ENCODE measurements at places on chromosomes 6 and 20. TPM values are rescaled to one million over a fixed set of nuclear protein-coding genes. Genes with fewer than 3 reads are reported as not detected.

GRCh38 chr6:143585241-143585640 is 73.7 kb upstream of the FUCA2 start:
- DNase-seq = no peak

DNA sequence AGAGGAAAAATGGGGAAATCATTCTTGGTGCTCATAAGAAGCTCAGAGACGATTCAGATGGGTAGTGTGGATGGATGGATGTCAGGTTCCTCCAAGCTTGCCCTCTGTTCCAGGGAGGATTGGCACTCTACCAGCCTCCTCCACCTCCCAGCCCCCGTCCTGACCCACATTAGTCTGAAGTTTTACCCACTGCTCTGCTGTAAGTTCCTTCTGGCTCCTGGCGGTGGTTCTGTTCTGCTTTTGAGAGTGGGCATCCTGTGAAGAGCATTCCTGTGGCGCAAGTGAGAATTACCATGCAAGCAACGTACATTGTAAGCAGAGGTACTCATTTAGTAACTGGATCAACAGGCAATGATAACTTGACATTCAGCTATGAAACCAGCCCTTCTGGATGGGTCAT is 103.4 kb downstream of the SYNDIG1 start:
- no peak for DNase-seq

GRCh38 chr6:84522135-84522549 is 242.3 kb downstream of the TBX18 start:
- DNase-seq = no peak

GRCh38 chr20:25025986-25026605 is 31.8 kb downstream of the ACSS1 start:
- no peak for DNase-seq

- DNase-seq = peak; percentile 61
These were observed 16.5 kb downstream of the REPS1 start for GRCh38 chr6:138971601-138972000.

DNA sequence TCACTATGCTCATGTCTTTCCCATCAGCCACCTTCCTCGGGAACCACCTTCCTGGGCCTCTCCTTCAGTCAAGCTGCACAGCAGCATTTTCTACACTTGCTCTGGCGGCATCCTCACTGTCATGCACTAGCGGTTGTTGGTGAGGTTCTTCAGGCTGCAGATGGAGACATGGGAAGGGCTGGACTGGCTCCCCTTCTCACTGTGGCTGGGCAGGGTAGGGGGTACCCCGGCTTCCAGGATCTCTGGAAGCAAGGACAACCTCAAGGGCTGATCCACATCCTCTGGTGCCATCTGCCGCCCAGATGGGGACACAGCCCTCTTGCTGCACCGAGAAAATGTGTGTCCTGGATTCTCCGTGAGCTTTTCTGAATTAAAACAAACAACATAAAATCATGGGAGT is 180.1 kb upstream of the RNF24 start:
- peak; percentile 78 for DNase-seq

DNA sequence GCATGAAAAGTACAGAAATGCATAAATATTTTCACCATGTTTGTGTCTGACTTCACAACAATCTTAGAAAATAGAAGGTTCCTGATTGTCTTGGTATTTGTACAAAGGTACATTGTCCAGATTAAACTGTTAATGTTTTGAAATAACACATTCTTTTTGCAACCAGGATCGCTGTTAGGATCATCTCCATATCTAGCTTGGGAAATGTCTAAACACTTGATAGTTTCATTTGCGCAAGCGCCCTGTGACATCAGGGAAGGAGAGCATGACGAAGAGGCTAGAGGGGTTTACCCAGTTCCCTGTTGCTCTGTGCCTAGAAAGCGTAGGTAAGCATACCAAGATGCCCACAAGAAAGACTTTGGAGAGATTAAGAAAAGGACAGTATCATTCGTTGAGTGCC is 19.4 kb downstream of the ALDH8A1 start:
- no peak for DNase-seq

GRCh38 chr6:157034436-157035230 is 257.5 kb downstream of the ARID1B start:
- peak; percentile 73 for DNase-seq

GRCh38 chr6:27617700-27618689 is 145.1 kb upstream of the ZNF184 start:
- DNase-seq = peak; percentile 15

DNA sequence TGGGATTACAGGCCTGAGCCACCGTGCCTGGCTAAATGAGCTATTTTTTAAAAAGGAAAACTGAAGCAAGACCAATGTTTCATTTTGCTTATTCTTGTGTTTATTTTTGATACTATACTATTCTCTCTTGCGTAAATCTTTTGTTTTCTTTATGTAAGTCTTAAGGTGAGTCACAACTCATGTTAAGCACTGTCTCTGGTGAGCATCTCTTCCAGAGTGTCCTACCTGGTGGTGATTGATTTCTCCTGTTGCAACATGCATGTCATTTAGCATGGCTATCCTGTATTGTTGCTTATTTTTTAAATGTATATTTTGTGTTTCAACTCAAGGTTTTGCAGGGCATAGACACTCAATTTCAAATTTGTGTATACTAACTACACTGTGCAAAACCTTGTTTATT is 336.0 kb downstream of the RFPL4B start:
- no peak for DNase-seq

DNA sequence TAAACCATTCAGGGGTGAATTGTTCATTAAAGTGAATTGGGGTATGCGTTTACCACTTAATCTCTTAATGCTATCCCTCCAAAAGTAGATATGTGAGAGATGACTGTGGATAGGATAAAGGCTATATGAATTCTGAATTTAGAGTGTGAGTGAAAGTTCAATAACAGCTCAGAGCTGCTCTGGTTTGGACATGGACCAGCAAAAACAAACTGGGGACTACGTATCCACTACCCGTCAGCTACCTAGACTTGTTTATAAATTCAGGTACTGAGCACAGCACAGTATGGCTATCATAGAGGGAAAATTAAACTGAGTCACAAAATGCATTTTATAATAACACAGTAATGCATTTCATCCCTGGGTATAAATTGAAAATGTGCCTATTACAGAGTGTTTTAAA is 44.4 kb downstream of the HDDC2 start:
- no peak for DNase-seq

DNA sequence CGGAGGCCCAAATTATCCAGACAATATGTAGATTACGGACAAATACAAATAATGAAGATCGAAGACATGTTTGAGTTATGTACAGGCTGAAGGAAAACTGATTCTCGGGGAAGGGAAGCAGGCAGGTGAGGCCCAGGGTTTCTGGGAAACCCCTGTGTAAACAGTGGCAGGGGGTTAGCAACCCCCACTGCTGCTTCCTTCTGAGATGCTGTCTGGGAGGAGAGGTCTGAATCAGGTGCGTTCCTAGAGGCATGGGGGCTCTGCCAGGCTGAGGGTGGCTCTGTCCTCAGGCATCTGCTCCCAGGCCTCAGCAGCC is 7.2 kb upstream of the MDGA1 start:
- no peak for DNase-seq

DNA sequence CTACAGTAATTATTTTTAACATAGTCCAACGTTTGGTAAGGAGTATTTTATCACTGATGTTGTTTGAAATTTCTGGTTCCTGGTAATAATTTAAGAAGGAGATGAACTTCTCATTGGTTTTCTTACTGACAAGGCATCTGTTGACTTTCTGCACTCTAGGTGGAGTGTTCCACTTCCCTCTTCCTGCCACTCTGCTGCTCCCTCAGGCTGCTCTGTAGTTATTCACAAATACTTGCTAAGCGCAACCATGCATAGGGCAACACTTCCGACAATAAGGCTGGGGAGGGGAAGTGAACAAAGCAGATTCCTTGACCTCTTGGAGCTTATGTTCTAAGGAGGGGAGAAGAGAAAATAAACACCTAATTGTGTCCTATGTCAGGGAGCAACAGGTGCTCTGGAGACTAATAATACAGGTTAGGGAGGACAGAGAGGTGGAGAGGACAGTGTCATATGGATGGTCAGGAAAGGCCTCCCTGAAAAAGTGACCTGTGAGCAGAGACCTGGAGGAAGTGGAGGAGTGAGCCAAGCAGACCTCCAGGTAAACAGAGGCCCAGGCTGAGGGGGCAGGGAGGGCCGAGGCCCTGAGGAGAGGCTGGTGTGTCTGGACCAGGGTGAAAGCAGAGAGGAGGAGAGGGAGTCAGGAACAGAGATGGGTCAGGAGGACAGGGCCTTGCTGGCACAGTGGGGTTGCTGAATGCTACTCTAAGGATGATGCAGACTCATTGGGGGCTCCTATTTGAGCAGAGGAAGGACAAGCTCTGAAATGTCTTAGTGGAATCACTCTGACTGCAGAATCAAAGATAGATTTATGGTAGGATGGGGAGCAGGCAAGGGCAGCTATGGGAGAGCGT is 134.8 kb upstream of the SLC24A3 start:
- DNase-seq = no peak

DNA sequence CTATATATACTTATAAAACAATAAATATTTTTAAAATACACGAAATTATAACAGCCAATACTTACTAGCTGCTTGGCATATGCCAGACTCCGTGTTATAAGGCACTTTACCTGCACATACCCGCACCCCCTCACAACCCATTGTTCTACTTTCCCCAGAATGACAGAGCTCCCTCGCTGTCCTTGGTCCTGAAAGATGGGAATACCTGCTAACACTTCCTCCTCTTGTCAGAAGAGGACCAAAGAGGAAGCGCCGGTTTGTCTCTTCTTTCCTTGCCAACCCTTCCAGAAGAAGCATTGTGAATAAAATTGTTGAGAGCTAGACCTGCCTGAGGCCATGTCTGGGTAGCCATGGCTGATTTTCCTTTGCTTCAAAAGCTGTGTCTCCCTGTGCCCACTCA is 149.3 kb downstream of the PTPRT start:
- DNase-seq = no peak

GRCh38 chr6:6895929-6896328 is 211.8 kb upstream of the RREB1 start:
- DNase-seq = no peak

- DNase-seq = peak; percentile 19
These were observed 1.4 kb upstream of the HECA start for GRCh38 chr6:139133262-139134063.

DNA sequence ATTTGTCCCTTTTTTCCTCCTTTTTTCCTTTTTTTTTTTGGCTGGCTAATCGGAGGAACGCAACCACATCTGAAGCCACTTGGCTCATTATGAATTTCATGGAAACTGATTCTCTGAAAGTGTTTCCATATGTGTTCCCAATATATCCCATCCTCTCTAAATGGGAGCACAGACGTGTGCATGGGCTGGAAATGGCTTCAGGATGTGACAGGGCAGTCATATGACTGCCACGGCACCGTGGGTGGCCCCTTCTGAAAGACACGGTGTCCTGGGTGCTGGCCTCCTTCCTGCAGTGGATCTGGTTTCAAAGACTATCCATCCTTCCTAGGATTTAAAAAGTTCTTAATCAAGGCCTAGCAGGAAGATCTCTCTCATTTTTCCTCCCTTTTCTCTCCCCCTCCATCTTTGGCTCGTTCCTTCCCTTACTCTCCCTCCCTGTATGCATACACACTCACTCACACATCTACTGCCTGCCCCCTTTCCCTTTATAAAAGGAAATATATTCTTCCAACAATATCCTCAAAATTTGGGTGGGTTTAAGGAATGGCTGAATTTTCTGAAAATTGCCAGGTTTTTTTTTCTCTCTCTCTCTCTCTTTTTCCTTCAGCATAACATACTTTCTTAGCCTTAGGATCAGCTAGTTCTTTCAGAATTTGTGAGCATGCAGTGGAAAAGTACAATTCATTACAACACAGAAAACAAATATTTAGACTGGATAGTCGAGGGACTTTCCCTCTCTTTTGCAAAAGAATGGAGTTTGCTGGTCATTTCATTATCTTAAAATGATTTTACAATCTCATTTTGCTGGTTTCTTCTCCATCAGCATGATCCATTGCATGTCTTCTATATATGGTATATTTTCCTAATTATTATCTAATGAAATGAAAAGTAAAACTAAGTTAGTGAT is 161.2 kb upstream of the SUPT3H start:
- peak; percentile 78 for DNase-seq

GRCh38 chr20:38023181-38024001 is 9.9 kb downstream of the TTI1 start:
- no peak for DNase-seq

- no peak for DNase-seq
These were observed 26.8 kb upstream of the SLC22A23 start for GRCh38 chr6:3483675-3484074.

DNA sequence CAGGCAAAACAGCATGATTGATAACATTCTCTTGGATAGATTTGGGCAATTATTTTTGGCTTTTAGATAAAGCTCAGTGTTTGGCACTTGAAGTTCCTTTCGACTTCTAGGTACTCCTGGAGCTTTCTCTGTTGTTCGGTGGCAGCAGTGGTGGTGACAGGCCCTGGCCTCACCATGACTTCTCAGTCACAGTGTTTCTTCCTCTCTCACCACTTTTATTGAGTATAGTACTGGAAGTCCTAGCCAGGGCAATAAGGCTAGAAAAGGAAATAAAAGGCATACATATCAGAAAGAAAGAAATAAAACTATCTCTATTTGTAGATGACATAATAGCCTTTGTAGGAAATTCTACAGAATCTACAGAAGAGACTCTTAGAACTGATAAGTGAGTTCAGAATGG is 101.2 kb upstream of the SIRPG start:
- DNase-seq = no peak

DNA sequence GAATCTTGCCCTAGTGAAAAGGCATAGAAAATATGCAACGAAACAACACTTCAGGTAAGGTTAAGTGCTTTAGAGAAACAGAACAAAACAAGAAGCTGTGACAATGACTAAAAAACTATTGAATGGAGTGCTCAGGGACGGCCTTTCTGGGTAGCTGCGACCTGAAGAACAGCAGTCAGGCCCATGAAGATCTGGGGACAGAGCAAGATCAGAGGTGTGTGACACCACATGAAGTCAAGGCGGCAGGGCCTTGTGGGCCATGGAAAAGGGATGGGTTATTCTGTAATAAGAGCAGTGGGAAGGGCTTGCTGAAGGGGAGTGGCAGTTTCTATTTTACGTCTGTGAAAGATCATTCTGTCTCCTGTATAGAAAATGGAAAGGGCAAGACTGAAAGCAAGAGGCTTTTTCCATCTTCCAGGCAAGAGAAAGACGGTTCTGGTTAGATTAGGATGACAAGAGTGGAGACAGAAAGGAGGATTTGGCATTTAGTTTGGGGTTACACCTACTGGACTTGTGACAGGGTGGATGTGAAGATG is 5.1 kb downstream of the UBE2V1 start:
- no peak for DNase-seq

- DNase-seq = no peak
These were observed 431.3 kb upstream of the RNF217 start for GRCh38 chr6:124530926-124531325.

Gene GLP1R
- polyA plus RNA-seq = 12.7 TPM

Gene PTPRT
- polyA plus RNA-seq = 19.2 TPM

Gene PRL
- polyA plus RNA-seq = not detected

Gene RHAG
- not detected for polyA plus RNA-seq

Gene WASF1
- 66.0 TPM for polyA plus RNA-seq

Gene RRP36
- polyA plus RNA-seq = 58.7 TPM

Gene SASH1
- 11.3 TPM for polyA plus RNA-seq

Gene CCM2L
- 6.7 TPM for polyA plus RNA-seq

Gene IL20RA
- 2.1 TPM for polyA plus RNA-seq

Gene SLC35F1
- 16.3 TPM for polyA plus RNA-seq

Gene PPP1R14C
- 1.8 TPM for polyA plus RNA-seq

Gene RAET1G
- not detected for polyA plus RNA-seq

Gene ATP5F1E
- polyA plus RNA-seq = 87.4 TPM

Gene ZNF311
- not detected for polyA plus RNA-seq

Gene PTGIS
- 0.63 TPM for polyA plus RNA-seq

Gene PKIG
- polyA plus RNA-seq = 131 TPM

Gene HRH3
- polyA plus RNA-seq = 30.9 TPM

Data from brain (organoid and tissue), 16 donors.